ENCODE measurements at places on chromosomes 1 and 21.
A peak's percentile ranks its signal among the peaks of the same experiment; 100 is the strongest.

- DNase-seq, result no peak
Measured at GRCh38 chr21:42279341-42279871, 35.8 kb downstream of the TFF3 start.

- no peak for DNase-seq
Measured at GRCh38 chr1:94154989-94155388, 34.0 kb upstream of the ABCA4 start.

- DNase-seq, result no peak
Measured at GRCh38 chr1:172109359-172109758, 268.1 kb downstream of the DNM3 start.

DNA sequence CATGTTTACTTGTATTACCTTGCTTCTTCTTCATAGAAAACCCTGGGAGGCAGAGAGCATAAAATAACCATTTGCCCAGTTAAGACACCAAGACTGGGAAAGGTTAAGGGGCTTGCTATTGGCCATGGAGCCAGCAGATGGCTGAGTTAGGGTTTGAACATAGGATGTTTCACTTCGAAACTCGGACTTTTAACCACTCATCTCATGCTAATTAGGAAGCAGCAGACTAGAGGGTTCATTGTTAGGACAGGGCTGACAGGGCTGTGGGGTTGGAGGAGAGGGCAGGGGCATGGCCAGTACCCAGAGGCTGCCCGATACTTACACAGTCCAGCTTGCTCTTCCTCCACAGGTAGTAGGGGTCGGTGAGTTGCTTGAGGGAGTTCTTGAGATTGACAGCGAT is 17.0 kb downstream of the SLC26A9 start:
- no peak for DNase-seq

DNA sequence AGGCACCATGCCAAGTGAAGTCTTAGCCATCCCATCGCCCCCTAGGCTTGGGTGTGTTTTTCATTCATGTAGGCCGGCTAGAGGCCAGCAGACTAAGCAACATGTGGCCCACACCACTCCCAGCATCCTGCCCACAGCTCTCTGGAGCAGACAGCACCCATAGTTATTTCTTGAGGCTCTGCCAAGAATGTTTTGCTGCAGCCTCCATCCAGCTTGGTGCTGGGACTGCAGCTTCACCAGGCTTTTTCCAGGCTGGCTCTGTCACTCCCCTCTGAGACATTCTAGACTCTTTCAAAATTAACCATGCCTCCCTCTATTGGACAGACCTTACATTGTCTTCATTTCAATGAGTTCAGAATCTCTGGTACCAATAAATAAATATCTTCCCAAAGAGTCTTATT is 104.2 kb downstream of the DUSP10 start:
- DNase-seq, result no peak

- no peak for DNase-seq
Measured at GRCh38 chr1:153525088-153525728, 10.6 kb downstream of the S100A6 start.

- no peak for DNase-seq
Measured at GRCh38 chr1:177441281-177441680, 270.5 kb downstream of the BRINP2 start.

- no peak for DNase-seq
Measured at GRCh38 chr1:228270032-228270431, 62.2 kb downstream of the OBSCN start.

GRCh38 chr1:88311907-88312306 is 372.2 kb upstream of the PKN2 start:
- no peak for DNase-seq

DNA sequence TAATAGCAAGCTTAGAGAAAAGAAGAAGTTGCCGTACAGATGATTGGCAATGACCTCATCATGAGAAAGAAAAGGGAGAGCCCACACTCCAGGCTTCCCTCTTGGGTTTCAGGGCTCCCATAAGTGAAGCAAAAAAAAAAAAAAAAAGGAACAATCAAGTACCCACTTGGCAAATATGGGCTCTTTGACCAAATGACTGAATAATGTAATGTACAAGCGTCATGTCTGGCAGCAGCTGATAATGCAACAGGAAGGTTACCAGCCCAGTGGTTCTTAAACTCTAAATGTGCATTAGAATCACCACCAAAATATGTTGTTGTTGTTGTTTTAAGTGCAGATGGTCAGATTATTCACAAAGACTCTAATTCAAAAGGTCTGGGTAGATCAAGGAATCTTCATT is 13.5 kb downstream of the TNFSF4 start:
- no peak for DNase-seq

GRCh38 chr1:235087906-235088305 is 40.7 kb downstream of the TOMM20 start:
- no peak for DNase-seq

- DNase-seq, result no peak
Measured at GRCh38 chr1:224517171-224517570, 82.6 kb upstream of the WDR26 start.

DNA sequence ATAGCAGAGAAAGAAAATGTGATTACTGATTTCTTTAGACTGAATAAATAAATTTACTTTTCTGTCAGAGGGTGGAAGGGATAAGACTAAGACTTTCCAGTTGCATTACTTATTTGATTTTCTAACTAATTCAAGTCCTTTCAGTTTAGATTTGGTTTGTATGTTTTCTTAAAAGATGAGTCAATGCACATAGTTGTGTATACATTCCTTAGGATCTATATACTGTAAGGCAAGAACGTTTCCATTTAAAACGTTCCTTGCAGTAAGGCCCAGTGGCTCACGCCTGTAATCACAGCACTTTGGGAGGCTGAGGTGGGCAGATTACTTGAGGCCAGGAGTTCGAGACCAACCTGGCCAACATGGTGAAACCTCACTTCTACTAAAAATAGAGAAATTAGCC is 14.5 kb upstream of the SERTAD4 start:
- DNase-seq, result no peak

DNA sequence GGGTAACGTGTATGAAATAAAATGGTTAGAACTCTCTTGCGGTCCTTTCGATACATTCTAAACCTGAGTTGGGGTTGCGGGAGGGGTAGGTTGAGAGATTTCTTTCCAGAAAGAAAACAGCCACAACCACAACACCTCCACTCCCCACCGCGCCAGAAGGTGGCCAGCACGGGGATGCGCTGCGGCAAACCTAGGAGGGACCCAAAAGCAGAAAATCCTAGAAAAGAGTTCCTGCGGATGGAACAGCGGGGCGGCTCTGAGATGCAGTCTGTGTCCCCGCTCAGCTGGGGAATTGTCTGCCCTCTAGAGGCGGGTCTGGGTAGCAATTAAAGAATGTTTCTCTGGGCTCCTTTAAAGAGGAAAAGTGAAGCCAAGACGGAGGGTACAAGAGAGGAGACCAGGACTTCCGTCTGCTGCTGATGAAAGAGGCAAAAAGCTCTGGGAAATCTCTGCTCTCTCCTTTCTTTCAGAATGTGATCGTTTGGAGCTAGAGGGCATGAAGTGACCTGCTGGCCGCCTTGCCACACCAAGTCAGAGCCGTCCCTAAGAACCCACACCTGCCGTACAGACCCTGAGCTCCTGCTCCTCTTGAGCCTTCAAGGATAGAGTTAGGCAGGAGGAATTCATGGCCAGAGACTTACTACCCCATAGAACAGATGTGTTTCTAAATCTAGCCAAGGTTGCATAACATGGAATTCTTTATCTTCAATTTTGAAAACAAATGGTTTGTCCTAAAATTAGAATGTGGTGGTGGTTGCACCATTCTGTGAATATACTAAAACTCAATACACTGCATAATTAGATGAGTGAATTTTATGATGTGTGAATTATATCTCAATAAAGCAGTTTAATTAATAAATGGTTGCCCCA is 46.5 kb upstream of the COA6 start:
- peak; percentile 54 for DNase-seq

DNA sequence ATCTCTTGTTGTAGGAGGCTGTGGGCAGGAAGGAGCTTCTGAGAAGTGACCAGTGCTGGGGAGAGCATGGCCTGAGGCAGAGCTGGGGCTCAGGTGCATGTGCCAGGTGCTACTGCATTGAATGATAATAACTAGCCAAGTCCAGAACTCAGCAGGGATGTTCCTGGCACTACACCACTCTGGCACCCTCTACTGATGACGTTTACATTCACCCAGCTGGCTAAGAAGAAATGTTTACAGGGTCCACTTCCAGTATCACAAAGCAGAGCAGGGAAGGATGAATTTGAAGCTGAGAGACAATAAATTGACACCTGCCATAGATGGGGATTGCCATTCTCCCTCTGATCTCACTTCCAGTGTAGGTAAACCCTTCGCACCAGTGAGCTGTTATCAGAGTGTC is 411.8 kb downstream of the SETD4 start:
- no peak for DNase-seq

GRCh38 chr1:2528966-2529783 is 888 bp downstream of the HES5 start:
- no peak for DNase-seq

- DNase-seq, result no peak
Measured at GRCh38 chr1:228366062-228366865, 40.4 kb downstream of the TRIM11 start.

DNA sequence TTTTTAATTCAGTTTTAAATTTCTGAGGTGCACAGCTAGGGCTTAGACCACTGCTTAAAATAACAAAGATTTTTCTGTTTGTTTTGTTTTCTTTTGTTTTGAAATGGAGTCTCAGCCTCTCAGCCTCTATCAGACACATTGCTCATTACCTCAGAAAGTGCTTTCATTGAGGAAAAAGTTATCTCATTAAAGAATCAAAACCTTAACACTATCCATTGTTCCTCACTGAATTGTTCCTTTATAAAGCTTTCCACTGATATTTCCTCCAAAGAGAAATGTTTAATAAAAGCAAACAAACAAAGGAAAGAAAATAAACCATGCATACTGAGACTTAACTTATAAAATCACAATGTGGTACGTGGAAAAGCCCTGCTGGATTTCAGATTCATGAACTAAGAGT is 63.8 kb downstream of the SIPA1L2 start:
- no peak for DNase-seq

GRCh38 chr1:66788231-66788939 is 12.7 kb downstream of the INSL5 start:
- DNase-seq, result no peak

- DNase-seq, result no peak
Measured at GRCh38 chr1:110594456-110595352, 11.5 kb downstream of the KCNA2 start.

GRCh38 chr1:43969416-43969745 is 429 bp upstream of the DPH2 start:
- DNase-seq, result no peak

DNA sequence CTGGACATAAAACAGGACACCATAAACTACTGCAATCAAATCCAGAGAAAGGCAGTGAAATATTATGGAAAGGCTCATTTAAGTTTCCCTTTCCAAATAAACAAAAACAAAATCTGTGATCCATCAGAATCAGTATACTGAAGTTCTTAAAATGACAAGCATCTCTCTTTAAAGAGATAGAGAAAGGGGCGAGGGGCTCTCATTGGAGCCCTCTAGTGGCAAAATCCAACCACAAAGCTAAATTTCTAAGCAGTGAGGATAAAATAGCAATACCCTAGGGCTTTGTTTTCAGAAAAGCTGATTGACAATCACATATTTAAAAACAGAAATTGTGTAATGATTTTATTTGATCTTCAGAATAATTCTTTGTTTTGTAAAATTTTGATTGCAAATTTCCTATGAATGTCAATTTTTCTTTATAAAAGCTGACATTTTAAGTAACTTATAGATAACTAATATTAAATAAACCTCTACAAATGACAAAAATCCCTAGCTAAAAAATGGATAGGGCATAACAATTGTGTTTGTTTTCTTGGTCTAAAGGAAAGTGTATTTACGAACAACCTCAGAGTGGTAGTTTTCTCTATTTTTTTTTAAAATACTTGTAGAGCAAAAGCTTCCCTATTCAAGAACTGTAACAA is 138.2 kb downstream of the COL24A1 start:
- DNase-seq, result no peak

- DNase-seq, result no peak
Measured at GRCh38 chr1:154707901-154708463, 100.0 kb upstream of the ADAR start.

All from stimulated activated CD8-positive, alpha-beta memory T cell treated with anti-CD3 and anti-CD28 coated beads, Interleukin-4, amount 100 ng/mL, for 1 hour (primary cell).